CMK (cell line): ENCODE measurements at places on chromosomes 12 and 14.

GRCh38 chr12:8449355-8449859 lies 6.4 kb upstream of the CLEC6A start:
- no peak for DNase-seq

GRCh38 chr12:105337391-105337790 lies 6.9 kb downstream of the C12orf75 start:
- no peak for DNase-seq

GRCh38 chr14:32492457-32492856 lies 163.4 kb downstream of the AKAP6 start:
- no peak for DNase-seq

- DNase-seq, result no peak
These were observed 88.1 kb downstream of the PPP2R5E start for GRCh38 chr14:63454863-63455622.

DNA sequence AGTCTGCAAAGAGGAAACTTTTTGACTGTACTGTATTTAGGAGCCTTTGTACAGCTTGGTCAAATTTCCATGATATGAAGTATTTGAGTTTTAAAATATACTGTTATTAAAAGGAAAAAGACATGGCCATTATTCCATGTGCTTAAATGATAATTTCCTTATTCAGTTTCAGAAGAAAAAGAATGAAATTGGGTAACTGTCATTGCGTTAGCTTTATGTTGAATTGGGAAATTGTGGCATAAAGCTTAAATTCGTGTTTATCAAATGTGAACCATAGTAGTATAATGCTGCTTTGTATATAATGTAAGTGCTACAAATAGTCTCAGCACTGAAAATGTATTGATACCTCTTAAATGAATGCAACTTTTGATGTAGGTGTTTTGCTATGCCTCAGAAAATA lies 64.9 kb downstream of the ETNK1 start:
- no peak for DNase-seq

GRCh38 chr14:95758331-95758730 lies 44.4 kb upstream of the TCL1A start:
- no peak for DNase-seq

DNA sequence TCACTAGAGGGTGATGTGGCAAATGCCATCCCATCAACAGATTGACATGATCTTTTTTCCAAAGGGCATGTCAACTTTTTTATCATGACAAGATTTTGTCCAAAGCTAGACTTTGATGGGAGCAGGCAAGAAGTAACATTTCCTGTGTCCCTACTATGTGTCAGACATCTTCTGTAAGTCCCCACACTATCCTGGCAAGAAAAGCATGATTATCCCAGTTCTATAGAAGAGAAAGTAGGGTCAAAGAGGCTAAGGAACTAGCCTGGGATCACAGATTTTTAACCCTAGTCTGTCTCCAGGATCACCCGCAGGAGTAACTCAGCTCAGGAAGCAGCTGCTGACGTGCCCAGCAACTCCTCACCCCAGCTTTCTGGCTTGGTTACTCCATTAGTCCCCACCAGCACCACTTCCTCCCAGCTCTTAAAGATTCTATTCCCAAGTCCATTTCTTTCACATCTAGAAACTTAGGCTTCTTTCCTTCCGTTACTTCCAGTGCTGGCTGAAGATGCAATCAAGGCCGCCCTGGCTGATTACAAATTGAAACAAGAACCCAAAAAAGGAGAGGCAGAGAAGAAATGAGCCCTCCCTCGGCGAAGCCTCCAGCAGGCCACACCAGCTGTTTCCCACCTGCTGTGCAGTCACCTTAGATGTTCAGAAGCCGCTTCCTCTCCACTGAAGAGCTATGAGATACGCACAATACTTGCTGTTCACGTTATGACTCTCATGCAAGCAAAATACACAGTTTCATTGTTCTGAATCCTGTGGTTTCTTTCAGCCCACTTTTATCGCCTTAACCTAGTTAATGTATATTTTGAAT lies 6.2 kb downstream of the ISCU start:
- DNase-seq, result no peak

GRCh38 chr12:3600039-3600720 lies 109.2 kb downstream of the PRMT8 start:
- DNase-seq, result no peak

- DNase-seq, result no peak
These were observed 31.5 kb upstream of the FGF6 start for GRCh38 chr12:4477129-4477528.

DNA sequence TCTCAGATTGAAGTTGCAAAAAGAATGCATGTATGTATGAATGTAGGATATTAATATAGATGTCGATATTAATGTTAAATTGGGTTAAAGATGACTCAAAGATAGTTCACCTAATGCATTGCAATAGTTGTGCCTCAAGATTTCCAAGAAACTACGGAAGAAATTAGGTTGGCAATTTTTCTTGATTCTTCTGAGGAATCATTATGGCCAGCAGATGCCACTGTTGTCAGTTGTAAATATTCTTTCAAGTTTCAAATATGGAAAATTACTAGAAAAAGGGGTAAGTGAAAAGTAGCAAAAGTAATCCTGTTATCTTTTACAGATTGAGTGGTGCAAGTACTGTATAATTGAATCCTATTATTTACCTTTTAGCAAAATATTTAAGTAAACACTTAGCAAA lies 202.1 kb downstream of the ADAMTS20 start:
- DNase-seq, result no peak

DNA sequence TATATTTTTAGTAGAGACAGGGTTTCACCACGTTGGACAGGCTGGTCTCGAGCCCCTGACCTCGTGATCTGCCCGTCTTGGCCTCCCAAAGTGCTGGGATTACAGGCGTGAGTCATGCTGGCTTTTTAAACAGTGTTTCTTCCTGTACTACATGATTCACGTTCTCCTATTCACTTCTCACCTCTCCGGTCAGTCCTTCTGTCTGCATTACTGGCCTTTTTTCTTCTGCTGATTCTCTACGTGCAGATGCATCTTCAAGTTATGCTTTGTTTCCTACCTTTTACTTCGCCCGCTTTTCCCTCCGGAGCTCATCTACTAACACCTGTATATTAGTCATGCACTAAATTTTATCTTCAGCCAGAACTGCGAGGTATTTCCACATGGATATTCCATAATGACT lies 296.2 kb upstream of the FLRT2 start:
- DNase-seq, result no peak

DNA sequence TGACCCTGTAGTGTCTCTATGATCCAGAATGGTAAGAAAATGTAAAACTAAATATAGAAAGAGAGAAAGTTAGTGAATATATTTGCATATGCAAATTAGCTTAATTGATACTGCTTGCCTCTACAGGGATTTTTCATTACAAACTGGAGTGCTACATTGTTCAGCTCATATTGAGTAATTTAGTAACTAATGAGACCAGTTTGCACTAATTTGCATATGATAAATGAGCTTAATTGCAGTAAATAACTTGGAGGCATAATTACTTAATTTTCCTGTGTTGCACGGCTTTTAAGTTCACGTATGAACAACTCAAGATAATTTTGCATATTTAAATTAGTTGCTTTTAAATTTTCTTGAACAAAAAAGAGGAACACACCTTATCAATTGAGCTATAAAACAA lies 436.5 kb downstream of the NPAS3 start:
- no peak for DNase-seq

GRCh38 chr12:2904260-2904659 lies 13.6 kb downstream of the TULP3 start:
- no peak for DNase-seq

DNA sequence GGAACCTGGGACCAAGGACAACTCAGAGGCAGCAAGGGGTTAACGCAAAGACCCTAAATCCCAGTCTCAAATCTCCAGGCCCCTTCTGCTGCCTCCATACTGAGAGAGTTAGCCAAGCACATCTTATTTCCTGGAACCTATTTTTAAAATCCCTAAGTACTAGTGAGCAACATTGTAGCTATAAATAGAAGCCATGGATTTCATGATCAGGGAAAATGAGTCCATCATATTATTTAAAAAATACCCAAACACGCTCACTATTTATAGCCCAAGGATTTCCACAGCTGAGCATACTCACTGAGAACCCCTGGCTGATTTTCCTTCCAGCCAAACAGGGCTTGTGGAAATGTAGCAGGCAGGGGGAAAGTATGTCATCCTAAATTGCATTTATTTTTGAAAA lies 19.4 kb upstream of the TUNAR start:
- DNase-seq, result no peak

DNA sequence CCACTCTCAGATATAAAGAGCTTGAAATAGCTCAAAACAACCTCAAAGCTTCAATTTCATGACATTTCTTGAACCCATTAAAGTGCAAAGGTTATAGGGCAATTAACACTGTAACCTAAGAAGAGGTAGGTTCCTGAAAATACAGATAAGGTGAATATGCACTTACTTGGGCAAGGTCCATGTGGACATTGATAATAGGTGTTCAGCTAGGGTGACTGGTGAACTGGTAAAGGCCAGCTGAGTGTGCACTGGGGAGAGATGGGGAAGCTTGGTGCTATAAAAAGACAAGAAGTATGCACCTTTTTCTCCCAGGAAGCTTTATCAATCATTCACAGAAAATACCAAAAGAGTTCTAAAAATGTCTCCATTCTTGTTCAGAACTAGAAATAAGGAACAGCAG lies 418.6 kb downstream of the SLC16A7 start:
- no peak for DNase-seq

DNA sequence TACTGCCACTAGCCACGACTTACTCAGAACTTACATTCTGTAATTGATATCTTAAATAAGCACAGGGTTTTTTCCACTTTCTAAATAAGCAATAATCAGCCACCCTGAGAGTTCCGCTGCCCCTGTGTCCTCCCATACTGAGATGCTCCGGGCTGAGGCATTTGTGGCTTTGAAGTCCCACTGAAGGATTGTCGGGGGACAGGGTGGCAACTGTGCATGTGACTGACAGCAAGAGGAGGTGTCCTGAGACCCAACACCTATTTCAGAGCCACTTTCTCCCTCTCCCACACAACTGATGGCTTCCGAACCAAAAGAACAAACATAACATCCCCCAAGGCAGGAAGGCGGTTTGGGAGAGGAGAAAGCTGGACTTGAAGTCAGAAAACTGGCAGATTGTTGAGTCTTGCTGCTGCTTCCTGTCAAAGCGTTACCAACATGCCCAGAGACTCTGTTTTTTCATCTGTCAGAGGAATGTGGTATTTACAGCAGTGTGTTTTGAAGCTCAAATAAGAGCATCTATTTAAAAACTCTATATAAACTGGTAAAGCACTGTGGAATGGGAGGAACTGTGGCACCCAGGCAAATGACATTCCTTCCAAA lies 157.9 kb upstream of the FKBP4 start:
- no peak for DNase-seq

- DNase-seq, result no peak
These were observed 4.5 kb upstream of the EEA1 start for GRCh38 chr12:92933606-92934005.

GRCh38 chr14:69553252-69553651 lies 21.4 kb downstream of the CCDC177 start:
- no peak for DNase-seq

DNA sequence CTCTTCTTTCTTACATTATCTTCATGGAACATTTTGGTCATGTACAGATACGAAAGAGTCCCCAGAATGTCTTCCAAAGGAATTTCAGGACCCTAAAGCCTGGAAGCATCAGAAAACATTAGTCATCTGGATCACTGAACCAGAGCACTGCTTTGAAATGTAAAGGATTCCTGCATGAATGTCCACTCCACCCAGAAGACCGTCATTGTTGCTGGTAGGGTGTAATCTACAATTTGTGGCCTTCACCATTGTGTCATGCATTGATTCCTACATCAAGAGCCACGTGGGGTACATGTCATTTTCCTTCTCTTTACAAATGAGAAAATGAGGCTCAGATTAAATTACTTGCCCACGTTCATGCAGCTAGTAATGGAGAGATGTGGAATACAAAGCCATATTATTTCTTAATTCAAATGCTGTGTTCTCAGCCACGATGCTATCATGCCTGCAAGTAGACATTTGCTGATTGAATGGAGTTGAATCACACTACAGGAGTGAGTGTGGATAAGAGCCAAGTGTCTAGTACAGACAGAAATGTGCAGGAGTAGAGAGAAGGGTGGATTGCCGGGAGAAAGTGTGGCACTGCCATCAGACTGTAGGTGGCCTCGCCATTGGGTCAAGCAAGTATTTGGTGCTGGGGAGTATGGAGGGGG lies 231.2 kb downstream of the C12orf75 start:
- no peak for DNase-seq

GRCh38 chr14:41899416-41899815 lies 292.7 kb downstream of the LRFN5 start:
- DNase-seq, result no peak

DNA sequence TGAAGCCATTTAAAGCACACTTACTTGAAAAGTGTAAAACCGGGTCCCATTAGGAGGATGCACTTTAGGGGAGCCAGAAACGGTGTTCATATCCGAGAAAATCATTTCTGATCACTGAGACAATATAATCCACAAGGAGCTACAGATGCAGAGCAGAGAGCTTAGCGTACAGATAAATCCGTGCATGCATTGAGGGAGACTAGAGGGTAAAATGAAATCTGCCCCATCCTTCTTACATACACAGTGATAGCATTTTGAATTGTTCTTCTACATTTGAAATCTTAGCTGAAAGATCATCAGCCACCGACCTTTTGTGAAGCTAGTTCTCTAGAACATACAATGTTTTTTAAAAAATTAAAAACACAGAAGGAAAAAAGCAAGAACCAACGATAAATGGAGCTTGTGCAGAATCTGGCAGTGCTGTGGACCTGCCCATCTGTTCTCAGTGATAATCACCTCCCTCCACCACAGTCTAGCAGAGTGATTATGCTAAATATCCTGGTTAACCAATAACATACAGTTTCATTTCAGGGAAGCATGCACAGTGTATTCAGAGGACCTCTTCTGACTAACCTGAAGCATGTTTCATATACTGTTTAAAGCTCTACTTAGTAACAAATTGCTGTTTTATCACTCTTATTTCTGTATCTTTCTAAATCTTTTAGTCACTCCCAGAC lies 161.1 kb downstream of the PPFIA2 start:
- no peak for DNase-seq

GRCh38 chr14:67077921-67078320 lies 111.3 kb upstream of the GARIN2 start:
- DNase-seq, result no peak

DNA sequence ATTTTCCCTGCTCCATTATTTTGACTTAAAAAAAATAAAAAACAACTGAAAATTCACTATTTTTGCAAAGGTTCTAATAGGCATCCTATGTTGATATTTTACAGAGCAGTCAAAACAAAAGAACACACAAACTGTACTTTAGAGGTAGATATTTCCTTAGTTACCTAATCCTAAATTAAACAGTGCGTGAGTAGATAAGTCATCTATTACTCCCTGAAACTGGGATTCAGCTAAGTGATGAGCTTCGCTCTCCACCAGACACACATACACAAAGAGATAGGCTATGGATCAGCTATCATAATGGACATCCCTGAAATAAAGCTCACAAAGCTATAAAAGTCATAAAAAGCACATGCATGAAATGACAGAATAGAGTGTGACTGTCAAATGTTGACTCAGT lies 398.7 kb downstream of the SOX5 start:
- no peak for DNase-seq
